ENCODE measurements at places on chromosomes 6 and 20.

GRCh38 chr6:10746915-10747250 lies 722 bp upstream of the TMEM14B start:
- no peak for DNase-seq

DNA sequence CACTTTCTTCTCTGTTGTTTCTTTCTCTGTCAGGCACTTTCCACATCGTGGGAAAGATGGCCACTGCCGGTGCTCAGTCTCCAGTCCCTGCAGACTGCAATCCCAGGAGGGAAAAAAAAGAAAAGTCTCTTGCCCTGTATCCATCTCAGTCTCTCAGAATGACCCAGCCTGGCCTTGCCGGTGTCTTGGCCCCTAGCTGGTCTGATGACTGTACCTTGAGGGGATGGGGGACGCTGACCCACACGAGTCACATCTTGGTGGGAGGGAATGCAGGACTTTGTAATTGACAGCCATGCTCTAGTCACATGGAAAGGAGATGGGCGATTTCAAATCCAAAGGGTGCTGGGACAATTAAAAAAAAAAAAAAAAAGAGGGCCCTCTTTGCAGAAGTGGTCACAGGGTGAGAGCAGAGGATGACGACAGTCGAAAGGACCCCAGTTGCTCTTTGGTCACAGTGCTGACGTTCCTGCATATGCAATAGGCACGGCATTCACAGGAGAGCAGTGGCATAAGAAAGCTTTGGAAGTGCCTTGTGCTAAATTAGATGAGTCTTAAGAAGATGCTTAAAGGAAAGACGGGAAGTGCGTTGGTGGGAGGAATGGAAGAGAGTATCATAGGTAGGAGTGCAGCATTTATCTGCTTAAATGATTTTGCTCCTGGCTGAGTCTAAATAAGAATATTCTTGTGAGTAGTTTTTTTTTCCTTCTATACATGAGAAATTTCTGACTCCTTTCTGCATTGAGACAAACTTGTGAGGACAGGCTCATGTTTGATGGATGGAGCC lies 63.9 kb upstream of the AKAP12 start:
- no peak for DNase-seq

DNA sequence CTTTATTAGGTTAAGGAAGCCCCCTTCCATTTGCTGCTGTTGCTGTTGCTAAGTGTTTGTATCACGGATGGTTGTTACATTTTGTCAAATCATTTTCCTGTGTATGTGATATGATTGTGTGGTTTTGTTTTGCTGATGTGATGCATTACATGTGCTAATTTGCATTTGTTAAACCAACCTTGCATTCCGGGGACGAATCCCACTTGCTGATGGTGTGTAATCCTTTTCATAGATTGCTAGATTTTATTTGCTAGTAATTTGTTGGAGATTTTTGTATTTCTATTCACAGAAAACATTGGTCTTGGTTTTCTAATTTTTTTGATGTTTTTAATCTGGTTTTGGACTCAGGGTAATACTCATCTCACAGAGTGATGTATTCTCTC lies 167.8 kb downstream of the WDR27 start:
- no peak for DNase-seq

DNA sequence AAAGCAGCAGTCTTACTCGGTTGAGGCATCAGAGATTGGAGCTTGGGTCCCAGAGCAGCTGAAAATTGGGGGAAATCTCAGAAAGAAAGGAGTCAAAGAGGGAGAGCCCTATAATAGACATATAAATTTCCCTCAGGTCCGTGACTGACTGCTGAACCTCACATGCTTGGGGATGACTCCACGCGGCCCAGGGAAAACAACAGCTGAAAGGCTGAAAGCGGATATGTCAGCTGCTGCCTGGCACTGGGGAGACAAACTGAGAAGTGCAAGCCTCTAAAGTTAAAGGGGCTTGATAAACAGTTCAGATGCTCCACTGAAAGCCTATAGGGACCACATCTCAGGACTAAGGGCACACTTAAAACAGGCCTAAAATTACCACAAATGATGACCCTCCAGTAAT lies 255.9 kb upstream of the RIN2 start:
- no peak for DNase-seq

DNA sequence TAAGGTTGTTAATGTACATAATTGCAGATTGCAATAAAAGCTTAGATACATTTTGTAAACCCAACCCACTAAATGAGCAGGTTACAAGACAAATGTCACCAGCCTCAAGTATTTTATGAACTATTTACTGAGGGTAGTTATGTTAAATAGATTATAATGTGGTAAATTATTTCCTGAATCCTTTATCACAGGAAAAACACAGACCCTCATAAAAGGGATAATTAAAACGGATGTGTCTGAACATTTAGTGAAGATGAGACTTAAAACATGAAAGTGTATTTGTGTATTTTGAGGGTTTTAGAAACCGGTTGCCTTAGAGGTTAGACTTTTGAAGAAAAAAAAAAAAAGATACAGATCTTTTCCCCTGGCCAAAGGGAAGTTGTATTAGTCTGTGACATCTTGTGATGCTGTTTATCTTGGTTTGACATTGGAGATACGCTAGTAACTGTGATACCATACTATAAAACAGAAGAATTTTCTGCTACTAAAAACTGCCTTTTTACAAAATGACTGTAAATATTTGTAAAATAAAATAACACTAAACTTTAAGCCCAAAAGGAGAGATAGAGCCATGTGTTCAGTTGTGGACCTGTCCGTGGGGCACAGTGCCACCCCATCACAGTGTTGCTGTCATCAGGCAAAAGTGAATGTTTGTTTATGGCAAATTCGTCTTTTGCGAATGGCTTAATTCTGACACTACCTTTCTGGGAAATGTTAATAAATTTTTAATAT lies 9.7 kb downstream of the DYNLT1 start:
- DNase-seq: no peak

DNA sequence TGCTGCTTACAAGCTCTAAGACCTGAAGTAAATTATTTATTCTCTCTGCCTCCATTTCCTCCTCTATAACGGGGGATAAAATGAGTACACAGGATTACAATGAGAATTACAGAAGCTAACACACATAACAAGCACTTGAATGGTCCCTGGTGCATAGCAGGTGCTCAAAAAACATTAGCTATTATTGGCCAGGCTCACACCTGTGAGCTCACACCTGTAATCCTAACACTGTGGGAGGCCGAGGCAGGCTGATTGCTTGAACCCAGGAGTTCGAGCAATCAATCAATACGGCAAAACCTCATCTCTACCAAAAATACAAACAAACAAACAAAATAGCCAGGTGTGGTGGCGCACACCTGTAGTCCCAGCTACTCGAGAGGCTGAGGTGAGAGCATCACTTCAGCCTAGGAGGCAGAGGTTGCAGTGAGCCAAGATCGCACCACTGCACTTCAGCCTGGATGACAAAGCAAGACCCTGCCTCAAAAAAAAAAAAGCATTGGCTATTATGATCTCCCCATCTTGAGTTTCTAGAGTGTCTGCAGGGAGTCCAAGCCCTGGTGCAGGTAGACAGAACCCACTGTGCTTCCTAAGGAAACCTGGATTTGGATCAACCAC lies 68.1 kb downstream of the PREX1 start:
- no peak for DNase-seq

GRCh38 chr6:40482532-40482931 lies 104.6 kb downstream of the LRFN2 start:
- peak; percentile 10 for DNase-seq

DNA sequence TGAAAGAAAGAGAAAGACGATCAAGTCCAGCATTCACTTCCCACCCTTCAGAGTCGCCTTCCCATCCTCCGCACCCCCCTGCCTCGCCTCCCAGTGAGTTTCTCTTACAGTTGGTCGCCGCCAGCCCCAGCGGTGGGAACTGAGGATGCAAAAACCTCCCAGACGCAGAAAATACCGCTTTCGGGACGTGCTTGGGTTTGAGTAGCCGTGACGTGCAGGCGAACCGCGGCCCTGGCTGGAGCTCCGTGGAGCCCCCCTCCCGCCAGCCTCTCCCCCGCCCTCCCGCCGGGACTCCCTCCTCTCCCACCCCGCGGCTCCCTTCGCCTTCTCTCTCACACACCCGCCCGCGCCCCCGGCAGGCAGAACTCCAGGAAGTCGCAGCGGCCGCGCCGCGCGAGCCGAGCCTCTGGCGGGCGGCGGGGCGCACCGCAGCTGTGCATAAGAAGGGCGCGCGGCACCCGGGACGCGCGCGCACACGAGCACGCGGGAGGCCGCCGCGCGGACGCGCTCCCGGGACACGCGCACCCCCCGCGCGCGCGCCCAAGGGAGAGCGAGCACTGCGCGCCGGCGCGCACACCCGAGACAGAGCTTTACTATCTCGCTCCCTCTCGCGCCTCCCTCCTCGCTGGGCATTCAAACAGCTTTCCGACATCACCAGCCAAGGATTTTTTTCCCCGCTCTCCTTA lies at the start of gene ADGRB3:
Gene ADGRB3 (plus strand): TSS at position 557 of the 686 bp plus-strand sequence. CDS start 3,394 bp downstream, outside the sequence.
- peak; percentile 98 for DNase-seq

DNA sequence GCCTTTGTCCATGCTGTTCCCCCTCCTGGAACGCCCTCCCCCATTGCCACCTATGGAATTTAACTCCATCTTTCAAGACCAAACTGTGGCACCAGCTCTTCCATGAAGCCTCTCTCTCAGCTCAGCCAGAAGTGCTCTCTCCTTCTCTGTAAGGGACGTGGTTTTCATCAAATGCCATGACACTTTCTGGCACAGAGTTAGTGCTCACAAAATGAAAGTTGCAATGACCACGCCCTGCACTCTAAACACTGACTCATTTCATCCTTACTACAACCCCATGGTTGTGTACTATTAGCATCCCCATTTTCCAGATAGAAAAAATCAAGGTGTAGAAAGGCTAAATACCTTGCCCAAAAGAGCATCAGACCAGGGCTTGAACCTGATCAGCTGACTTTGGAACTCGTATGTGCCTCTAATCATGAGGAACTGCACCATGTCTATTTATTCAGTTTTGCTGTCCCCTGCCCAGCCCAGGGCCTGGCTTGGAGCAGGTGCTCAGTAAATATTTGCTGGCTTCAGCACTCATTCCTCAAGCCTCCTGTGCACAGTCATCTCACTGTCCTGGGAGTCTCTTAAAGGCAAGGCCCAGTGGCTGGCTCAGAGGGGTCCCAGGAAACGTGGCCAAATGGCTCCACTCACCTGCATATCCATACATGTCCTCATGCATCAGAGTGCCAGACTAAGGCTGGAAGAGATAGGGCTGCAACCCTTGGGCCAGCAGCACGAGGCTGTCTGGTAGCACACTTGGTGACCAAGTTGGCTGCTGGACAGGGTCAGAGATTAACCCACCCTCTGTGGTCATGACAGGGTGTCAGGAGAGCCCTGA lies 77.9 kb downstream of the MRPL14 start:
- DNase-seq: no peak

DNA sequence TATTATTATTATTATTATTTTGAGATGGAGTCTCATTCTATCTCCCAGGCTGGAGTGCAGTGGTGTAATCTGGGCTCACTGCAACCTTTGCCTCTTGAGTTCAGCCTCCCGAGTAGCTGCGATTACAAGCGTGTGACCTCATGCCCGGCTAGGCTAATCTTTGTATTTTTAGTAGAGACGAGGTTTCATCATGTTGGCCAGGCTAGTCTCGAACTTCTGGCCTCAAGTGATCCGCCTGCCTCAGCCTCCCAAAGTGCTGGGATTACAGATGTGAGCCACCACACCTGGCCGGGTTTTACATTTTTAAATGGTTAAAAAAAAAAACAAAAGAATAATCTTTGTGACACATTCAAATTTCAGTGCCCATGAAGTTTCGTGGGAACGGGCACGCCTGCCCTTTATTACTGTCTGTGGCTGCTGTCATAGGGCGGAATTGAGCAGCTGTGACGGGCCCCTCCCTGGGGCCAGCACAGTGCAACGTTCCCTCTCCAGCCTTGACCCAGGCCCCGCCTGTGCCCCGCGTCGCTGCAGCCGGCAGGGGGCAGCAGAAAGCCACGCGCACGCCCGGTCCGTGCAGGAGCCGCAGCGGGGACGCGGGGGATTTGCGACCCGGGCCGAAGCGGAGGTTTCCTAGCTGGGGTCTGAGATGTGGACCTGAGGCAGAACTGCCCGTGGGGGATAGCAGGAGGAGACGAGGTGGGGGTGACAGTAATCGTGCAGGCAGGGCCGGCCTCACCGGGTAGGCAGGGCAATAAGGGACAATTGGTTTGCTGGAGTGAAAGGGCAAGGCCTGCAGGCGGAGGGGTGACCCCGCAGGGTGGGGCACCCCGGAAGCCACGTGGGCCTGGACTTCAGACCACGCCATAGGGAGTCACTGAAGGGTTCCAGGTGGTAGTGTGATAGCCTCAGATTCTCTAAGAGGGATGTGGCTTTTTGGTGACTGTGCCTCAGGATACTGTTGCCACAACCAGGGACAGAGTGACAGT lies 54.3 kb downstream of the SYTL3 start:
- peak; percentile 77 for DNase-seq

GRCh38 chr6:64335195-64335594 lies 699.6 kb downstream of the PHF3 start:
- DNase-seq: no peak

DNA sequence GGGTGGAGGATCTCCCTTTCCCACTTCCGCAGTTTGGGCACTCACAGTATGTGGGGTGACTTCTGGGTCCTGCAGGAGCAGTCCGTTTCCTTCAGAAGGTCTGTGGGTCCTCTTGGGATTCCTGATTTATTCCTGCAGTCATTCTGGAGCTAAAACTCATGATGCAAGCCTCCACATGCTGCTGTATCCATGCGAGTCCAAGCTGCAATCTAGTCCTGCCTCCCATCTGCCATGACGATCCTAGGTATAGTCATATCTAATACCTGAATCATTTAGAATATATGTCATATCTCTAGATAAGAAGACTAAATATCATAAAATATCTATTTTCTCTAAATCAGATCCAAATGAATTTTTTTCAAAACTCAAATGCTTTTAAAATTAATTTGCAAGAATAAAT lies 103.4 kb upstream of the AHI1 start:
- no peak for DNase-seq

GRCh38 chr6:52562911-52563310 lies 13.9 kb downstream of the TRAM2 start:
- DNase-seq: no peak

GRCh38 chr20:43878776-43879175 lies 35.9 kb upstream of the TOX2 start:
- no peak for DNase-seq

- DNase-seq: peak; percentile 85
Measured at GRCh38 chr6:158232316-158233213, 64.4 kb downstream of the GTF2H5 start.

DNA sequence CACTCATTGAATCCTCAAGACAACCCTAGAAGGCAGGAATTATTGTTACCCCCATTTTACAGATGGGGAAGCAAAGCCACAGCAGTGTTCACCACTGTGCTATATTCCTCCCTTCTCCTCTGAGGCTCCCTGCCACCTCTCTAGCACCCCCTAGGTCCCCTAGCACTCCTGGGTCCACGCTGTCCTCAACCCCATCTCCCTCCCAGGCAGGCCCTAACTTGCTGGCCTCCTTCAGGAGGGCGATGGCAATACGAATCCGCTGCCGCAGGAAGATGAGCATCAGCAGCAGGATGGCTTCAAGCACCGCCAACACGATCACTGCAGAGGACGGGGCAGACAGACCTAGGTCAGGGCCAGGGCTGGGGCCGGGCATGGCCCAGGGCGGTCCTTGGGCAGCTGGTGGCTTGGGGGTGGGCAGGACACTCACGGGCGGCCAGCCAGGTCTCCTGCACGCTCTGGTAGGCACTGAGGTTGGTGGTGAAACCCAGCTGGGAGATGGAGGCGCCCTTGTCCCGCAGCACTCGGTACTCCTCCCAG lies 7.8 kb upstream of the NEU1 start:
- no peak for DNase-seq

Data from NCI-H1105 (cell line).